Fibroblast of skin of left biceps (primary cell): ENCODE measurements at places on chromosomes 1 and 21.

DNA sequence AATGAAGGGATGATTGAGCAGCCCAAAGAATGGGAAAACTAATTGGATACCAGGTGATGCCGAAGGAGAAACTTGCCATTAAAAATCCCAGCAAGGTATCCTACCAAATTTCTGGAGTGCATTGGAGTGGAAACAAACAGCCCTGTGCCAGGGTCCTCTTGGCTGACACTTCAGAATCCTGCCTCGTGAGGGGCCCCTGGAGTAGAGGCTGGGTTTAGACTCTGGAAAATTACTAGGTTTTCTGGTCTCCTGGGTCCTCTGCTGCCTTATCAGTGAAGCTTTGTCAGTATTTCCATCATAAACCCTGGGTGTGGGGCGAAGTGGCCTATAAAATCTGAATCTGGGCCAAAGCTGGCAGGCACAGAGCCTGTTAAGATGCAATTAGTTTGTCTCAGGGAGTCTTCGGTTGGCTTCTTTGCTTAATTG is 289.2 kb upstream of the USP24 start:
- DNase-seq = no peak

DNA sequence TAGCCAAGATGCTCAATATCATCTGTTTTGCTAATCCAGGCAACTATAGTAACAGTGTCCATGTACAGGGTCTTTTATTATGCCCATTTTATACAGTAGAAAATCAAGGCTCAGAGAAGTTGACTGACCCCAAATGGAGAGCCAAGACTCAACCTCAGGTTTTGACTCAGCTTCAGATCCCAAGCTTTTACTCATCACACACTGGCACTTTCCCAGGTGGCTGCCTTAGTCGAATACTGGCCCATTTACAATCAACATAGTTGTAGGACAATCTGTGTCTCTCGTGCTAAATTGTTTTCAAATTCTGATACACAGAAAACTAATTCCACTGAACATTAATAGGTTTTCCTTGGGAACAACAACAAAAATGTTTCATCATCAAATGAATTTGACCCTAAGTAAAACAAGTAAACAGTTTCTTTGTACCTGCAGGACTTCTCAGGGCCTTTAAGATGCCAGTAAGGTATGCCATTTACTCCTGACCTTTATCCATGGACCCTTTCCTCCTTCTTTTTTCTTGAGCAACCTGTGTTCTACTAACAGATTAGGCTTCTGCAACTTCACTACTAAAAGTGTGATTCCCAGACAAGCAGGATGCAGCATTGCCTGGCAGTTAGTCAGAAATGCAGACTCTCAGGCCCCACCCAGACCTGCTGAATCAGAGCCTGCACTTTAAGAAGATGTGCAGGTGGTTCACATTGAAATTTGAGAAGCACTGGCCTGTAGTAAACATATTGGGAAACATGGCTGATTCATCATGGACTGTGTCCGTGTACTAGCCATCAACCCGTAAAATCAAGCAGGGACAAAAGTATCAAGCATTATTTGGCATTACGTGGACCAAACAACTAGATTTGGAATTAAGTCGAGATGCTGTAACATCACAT is 128.8 kb downstream of the RRAGC start:
- no peak for DNase-seq

DNA sequence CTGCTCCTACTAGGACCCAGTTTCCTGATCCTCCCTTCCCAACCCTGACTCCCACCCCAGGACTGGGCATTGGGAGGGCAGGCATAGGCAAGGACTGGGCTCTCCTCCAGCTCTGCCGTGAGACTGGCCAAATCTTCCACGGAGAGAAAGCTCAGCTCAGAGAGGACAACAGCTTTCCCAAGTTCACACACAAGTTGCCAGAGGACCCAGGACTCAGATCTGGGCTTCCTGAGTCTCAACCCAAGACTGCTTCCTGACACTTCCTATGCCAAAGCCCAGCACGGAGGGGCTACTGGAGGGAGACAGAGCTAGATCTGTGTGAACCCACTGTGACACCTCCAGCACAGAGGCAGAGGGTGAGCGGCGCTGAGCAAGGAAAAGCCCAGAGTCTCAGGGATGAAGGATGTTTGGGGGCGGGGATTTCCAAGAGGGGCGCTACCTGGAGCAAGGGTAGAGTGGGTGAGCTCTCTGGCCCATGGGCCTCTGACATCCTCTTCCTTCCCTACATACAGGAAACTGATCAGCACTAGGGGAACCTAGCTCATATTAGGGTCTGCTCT is 7.1 kb downstream of the PDZK1IP1 start:
- DNase-seq = no peak

DNA sequence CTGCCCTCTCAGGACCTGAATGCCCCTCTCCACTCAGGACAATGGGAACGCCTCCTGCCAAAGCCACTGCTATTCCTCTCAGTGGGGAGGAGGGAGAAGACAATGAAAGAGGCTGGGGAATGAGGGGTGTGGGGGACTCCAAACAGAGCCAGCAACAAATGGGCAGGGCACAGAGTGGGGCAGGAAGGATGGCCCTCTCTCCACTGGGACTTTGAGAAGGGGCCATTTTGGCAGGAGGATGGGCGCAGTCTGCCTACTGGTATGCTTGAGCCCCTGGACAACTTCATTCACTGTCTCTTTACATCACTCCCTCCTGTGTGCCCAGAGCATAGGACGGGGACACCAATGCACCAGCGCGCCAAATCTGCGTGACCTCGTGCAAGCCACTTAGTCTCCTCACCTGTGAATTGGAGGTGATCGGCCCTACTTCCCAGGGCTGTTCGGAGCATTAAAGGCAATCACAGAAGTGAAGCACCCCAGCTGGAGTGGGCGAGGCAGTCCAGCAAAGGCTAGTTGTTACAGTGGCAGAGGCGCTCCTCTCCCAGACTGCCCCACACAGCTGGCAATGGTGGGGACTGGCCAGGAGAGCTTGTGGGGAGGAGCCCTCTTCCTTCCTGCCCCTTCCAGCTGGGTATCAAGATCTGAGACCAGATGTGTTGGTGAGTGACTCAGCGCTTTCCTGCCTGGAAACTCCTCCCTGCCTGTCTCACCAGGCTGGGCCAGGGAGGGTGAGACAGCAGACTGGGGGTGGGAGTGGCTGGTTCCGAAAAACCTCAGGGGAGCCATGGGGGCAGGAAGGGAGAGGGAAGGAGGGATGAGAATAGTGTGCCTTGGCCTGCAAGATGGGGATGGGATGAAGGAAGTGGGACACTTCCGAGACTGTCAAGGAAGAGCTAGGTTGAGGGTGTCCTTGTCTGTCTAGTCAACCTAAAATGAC is 22.4 kb upstream of the SYNC start:
- peak; percentile 80 for DNase-seq

DNA sequence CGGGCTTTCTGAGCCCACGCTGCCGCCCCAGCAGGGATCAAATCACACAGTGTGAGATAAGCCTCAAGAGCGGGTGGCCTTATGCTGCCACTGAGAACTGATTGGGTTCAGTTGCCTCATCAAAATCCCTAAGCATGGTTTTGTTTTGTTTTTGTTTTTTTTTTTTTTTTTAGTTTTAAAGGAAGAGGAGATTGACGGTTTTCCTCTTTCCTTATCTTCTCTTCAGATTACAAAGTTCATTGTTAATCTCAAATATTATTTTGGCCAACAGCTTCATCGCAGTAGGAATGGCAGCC is 651 bp downstream of the COA6 start:
- DNase-seq = no peak

DNA sequence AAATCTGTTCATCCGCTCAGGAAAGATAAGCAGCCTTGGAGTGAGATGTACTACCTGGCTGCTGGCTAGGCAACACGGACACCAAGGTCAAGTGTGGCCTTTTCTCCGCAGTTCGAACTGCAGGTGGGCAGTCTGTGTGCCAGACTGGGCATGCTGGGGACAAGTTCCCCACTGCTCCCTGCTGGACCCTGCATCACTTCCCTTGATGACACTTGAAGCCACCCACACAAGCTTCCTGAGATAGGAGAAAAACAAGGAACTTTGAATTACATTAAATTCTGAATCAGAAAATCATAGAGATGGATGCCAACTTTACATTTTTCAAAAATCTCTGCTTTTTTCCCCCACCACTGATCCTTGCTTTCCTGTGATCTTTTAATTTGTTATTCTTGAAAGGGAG is 38.3 kb downstream of the BEND5 start:
- no peak for DNase-seq
